Upper lobe of right lung (tissue), 1 donor: ENCODE measurements at places on chromosomes 5 and 9.
A peak's percentile ranks its signal among the peaks of the same experiment; 100 is the strongest.

GRCh38 chr9:17863924-17864323 is 285.1 kb downstream of the SH3GL2 start:
- no peak for DNase-seq
- H3K4me1 ChIP-seq, result no peaks in the 10 kb centered on the region
- no peak overlapping the region for H3K27ac ChIP-seq
- no peaks in the 10 kb centered on the region for H3K27me3 ChIP-seq
- no peak overlapping the region for H3K4me3 ChIP-seq

DNA sequence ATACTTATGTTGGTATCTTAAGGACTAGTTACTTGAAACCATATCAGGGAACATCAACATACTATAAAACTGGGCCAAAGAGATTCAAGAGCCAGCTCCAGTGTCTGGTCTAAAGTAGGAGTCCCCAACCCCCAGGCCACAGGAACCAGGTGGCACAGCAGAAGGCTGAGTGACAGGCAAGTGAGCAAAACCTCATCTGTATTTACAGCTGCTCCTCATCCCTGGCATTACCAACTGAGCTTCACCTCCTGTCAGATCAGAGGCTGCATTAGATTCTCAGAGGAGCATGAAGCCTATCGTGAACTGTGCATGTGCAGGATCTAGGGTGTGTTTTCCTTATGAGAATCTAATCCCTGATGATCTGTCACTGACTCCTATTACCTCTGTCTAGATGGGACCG is 581.6 kb upstream of the CDH9 start:
- no peak overlapping the region for H3K27ac ChIP-seq
- no peaks in the 10 kb centered on the region for H3K36me3 ChIP-seq
- H3K4me1 ChIP-seq, result no peaks in the 10 kb centered on the region
- no peaks in the 10 kb centered on the region for H3K27me3 ChIP-seq
- DNase-seq, result no peak
- H3K4me3 ChIP-seq, result no peak overlapping the region

DNA sequence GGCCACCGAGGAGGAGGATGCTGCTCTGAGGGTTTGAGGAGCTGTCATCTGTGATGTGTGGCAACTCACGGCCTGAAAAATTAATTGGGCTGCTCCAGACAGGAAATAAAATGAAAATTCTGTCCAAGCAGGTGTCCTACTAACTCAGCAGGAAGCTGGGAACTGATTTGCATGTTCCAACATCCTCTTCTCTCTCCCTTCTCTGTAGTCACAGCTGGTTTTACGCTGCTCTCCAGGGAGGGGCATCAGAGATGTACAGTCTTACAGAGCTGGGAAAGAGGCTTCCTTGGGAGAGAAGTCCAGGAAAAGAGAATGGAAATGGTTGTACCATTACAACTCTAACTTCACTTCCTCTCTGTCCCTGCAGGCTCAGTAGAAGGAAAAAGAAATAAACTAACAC is 24.2 kb upstream of the SIL1 start:
- no peaks in the 10 kb centered on the region for H3K27me3 ChIP-seq
- H3K27ac ChIP-seq, result no peak overlapping the region
- DNase-seq, result no peak
- H3K4me3 ChIP-seq, result no peak overlapping the region

DNA sequence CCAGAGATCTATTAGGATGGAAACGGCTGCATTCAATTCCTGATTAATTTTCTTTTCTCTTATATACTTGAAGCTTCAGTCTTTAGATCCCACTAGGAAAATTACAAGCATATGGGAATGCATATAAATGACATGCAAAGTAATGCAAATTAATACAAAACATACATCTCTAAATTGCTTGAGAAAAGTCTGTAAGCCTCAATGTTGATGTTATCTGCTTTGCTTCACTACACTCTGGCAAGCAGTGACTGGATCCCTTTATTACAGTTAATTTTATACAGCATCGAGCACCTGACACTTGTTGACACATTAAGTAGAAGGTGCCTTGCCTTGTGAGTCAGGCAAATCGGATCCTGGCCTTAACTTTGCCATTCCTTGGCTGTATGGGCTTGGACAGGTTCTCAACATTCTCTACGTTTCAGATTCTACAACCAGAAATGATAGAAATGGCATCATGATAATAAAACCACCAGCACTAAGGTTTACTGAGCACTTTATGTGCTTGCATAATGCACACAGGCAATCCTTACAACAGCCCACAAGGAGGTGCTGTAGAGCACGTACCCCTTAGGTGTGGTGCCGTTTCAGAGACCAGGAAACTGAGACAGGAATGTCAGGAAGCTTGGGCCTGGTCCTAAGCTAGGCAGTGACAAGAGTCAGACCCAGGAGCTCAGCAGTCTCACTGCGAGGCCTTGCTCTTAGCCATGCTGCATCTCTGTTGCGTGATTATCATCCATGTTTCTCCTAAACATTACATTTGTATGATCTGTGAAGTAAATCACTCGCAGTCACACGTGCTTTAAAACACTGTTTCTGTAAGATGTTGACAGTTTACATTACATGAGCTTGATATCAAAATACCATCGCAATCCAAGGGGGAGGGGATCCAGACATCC is 2.7 kb downstream of the GCNT4 start:
- DNase-seq, result no peak
- H3K27me3 ChIP-seq, result no peaks in the 10 kb centered on the region
- no peaks in the 10 kb centered on the region for H3K36me3 ChIP-seq
- peaks cover 18% of the 10 kb centered on the region for H3K4me1 ChIP-seq
- no peak overlapping the region for H3K27ac ChIP-seq

GRCh38 chr9:68706363-68707201 is 1.5 kb downstream of the PIP5K1B start:
- H3K27ac ChIP-seq, result peak overlapping the region; percentile 85
- peak overlapping the region; percentile 65 for H3K4me3 ChIP-seq
- peaks cover 14% of the 10 kb centered on the region for H3K4me1 ChIP-seq
- no peaks in the 10 kb centered on the region for H3K36me3 ChIP-seq
- DNase-seq, result no peak
- no peaks in the 10 kb centered on the region for H3K27me3 ChIP-seq

DNA sequence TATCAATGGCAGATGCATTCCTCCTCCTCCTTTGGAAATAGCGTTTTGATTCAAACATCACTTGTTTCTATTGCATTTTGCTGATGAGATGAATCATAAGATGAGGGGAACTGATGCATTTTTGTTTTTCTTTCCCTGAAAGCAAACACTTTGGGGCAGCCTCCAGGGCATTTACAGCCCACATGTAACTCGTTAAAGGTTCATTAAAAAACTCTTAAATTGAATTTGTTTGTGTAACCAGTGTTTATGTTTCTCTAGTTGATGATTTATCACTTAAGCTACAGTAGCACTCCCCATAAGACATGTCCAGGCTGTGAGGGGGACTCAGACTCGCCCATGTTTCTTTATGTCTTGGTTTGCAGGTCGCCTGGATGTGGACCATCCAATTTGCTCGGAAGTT is 246.1 kb upstream of the ANKH start:
- DNase-seq, result no peak
- H3K27ac ChIP-seq, result no peak overlapping the region
- no peaks in the 10 kb centered on the region for H3K4me1 ChIP-seq
- H3K4me3 ChIP-seq, result no peak overlapping the region
- no peaks in the 10 kb centered on the region for H3K36me3 ChIP-seq

DNA sequence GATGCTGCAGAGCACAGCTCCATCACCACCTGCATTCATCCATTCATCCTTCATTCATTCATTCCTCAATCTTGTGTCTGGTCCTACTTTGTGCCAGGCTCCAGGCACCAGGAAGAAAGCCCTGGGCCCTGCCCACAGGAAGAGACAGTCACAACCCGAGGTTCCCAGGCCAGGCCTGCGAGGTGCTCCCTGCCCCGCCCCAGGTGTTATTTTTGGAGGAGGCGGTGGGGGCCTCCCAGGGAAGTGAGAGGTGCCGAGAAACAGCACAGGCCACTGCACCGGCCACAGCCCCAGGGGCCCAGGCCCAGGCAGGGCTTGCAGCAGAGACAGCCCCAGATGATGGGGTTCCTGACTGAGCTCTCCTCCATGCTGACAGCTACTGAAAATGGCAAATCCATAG is 33.4 kb downstream of the VAV2 start:
- H3K27ac ChIP-seq, result no peak overlapping the region
- no peak for DNase-seq
- no peaks in the 10 kb centered on the region for H3K36me3 ChIP-seq
- no peak overlapping the region for H3K4me3 ChIP-seq
- no peaks in the 10 kb centered on the region for H3K27me3 ChIP-seq
- H3K4me1 ChIP-seq, result peaks cover 55% of the 10 kb centered on the region

- no peak overlapping the region for H3K27ac ChIP-seq
- H3K36me3 ChIP-seq, result no peaks in the 10 kb centered on the region
- no peaks in the 10 kb centered on the region for H3K4me1 ChIP-seq
- H3K4me3 ChIP-seq, result no peak overlapping the region
- no peak for DNase-seq
These were observed 7.0 kb upstream of the MAMDC2 start for GRCh38 chr9:70036641-70037040.

- no peaks in the 10 kb centered on the region for H3K36me3 ChIP-seq
- H3K4me3 ChIP-seq, result no peak overlapping the region
- DNase-seq, result no peak
- peaks cover 7% of the 10 kb centered on the region for H3K4me1 ChIP-seq
- no peak overlapping the region for H3K27ac ChIP-seq
- H3K27me3 ChIP-seq, result peaks cover 53% of the 10 kb centered on the region
These were observed 128.5 kb upstream of the LPCAT1 start for GRCh38 chr5:1651971-1652872.

DNA sequence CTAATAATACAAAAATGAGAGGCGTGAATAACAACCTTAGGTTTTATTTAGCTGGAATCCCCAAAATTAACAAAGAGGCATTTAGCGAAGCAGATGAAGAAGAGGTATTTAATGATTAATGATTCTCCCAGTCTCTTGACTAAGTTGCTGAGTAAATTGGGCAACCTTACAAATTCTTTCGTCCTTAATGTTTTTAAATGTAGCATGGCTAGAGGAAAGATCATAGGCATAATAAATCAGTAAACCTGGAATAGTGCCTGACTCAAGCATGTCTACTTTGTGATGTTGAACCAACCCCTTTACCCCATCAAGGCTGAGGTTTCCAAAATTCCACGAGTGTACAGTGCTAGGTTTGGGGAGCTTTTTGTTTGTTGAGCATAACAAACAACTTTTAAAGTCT is 7.9 kb downstream of the BHMT start:
- no peaks in the 10 kb centered on the region for H3K4me1 ChIP-seq
- H3K27ac ChIP-seq, result no peak overlapping the region
- H3K27me3 ChIP-seq, result no peaks in the 10 kb centered on the region
- no peak for DNase-seq
- H3K4me3 ChIP-seq, result no peak overlapping the region
